ENCODE measurements at places on chromosomes 1 and 21. TPM values are rescaled to one million over a fixed set of nuclear protein-coding genes. Genes with fewer than 3 reads are reported as not detected.

The FALEC gene
- total RNA-seq: not detected

The CYP2J2 gene
- 1.8 TPM for total RNA-seq

The HOOK1 gene
- total RNA-seq: 16.8 TPM

The NHLH1 gene
- 0.16 TPM for total RNA-seq

The NBPF20 gene
- total RNA-seq: 2.7 TPM
